ENCODE measurements at places on chromosomes 3 and 15. TPM values are rescaled to one million over a fixed set of nuclear protein-coding genes. Genes with fewer than 3 reads are reported as not detected.

CTDSPL2 gene
- 16.6 TPM for total RNA-seq

DUOXA1 gene
- 0.56 TPM for total RNA-seq

GRCh38 chr3:123084738-123085237 is 18.0 kb downstream of the PDIA5 start:
- no peak for DNase-seq

DNA sequence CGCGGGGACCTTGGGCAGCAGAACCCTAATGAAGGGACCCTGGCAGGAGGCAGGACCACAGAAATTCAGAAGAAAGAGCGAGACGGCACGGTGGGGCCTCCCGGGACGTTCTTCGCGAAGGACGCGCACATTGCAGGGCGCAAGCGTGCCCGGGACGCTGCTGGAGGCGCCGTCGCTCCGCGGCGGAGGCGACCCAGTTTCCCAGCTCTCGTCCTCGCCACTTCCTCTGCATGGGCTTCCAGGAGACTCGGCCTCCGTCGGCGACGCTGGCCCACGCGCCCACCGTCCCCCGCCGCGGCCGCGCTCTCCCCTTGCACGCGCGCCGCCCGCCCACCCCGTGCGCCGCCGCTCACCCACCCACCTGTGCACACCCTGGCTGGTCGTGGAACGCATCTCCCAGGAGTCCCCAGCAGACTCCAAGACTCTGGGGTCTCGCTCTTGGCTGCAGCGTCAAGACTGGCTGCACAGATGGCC is 31.8 kb upstream of the SMAD3 start:
- peak; percentile 64 for DNase-seq

GRCh38 chr3:127482216-127483004 is 108.1 kb downstream of the TPRA1 start:
- DNase-seq, result no peak

All from Right ventricle myocardium superior (tissue), 1 donor.